Islet precursor cell (in vitro differentiated cells): ENCODE measurements at places on chromosomes 2 and 18.
A peak's percentile ranks its signal among the peaks of the same experiment; 100 is the strongest.

GRCh38 chr2:233081232-233081730 lies 21.1 kb downstream of the INPP5D start:
- peak; percentile 32 for DNase-seq

GRCh38 chr2:218387369-218388194 lies 5.5 kb downstream of the SLC11A1 start:
- DNase-seq, result peak; percentile 68

DNA sequence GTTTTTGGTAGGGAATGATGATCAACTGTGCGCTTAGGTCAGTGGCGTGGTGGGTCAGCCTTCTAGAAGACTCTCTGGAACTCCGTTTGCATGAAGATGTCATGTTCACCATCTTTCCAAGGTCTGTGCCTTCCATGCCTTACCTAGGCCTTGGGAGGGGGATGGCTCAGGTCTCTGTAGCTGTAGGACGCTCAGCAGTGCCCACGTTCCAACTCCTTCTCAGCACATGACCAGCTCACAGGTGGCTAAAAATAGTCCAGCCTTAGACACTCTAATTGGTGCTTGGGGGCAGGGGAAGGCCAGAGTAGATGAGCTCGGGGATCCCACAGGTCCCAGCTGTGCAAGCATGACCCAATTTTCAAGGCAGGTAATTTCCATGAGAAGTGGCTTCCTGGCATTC lies 42.3 kb upstream of the TEX51 start:
- DNase-seq, result peak; percentile 22

DNA sequence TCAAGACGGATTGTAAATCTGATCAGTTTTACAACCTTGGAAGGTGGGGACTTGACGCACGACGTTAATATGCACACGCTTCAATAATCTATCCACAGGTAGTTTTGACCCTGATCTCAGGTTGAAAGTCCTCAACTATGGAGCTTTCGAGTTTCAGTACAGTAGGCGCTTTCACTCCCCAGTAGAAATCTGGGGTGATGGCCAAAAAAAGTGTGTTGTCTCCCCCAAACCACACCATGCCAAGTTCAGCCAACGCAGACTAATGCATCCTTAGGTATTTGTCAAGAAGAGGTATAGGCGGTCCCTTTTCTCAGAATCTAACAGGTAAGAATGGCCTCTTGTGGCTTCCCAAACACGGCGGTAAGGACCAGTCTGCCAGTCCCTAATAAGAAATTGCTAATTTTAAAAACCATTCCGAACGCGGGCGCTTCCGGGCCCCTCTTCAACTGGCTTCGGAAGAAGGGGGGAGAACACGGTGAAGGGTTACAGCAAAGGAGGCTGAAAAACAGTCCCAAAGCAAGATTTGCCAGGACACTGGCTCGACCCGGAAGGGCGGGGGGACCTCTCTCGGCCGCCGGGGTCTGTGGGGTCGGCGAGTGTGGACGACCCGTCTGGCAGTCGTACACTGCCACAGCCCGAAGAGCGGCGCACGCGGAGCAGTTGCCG lies 659 bp downstream of the FAM210A start:
- no peak for DNase-seq

- peak; percentile 86 for DNase-seq
Measured at GRCh38 chr2:234771980-234772732, 179.7 kb upstream of the SH3BP4 start.

GRCh38 chr2:138060301-138060635 lies 96.0 kb downstream of the HNMT start:
- no peak for DNase-seq

- DNase-seq, result no peak
Measured at GRCh38 chr2:147389218-147389617, 455.6 kb upstream of the ACVR2A start.

DNA sequence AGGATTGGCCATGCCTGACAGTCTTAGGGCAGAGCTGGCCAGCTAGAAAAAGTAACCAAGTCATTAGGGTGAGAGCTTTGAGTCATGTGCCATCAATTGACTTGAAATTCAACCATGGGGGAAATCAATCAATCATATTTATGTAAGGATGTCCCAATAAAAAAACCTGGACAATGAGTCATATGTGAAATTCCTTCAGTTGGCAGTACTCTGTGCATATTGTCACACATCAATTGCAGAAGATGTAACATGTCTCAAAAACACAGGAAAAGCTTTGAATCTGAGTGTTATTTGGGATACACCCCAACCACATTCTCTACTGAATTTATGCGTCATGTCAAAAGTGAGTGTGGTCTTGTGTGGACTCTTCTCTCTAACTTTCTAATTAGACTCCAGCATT lies 1004.1 kb upstream of the NRXN1 start:
- no peak for DNase-seq

DNA sequence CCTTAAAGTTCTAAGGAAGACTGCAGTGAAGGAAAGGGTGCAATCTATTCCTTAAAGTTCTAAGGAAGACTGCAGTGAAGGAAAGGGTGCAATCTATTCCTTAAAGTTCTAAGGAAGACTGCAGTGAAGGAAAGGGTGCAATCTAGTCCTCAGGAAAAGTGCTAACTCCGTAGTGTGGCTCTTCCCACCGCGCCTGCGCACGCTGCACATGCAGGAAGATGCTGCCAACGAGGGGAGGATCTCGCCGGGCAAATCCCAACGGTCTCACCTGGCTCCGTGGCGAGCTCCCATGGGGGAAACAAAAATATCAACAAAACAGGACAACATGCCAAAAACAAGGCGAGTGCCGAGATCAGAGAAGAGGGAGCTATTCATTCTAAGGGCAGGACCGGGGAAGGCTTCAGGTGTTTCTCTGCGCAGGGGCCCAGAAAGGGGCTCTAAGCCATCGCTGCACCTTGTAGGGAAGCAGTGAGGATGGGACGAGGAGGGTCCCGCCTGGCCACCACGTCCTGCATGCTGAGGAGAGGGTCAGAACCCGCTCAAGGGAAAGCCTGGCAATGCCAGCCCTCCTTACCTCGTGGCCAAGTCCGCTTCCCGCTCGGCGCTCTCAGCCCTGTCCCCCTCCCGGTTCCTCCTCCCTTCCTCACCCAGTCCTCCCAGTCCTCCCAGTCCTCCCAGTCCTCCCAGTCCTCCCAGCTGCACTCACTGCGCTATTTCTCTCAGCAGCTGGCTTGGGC lies 24.5 kb downstream of the TIMM21 start:
- DNase-seq, result no peak

- DNase-seq, result peak; percentile 72
Measured at GRCh38 chr2:138336146-138336545, 165.4 kb upstream of the SPOPL start.

- DNase-seq, result no peak
Measured at GRCh38 chr2:191026377-191026776, 12.4 kb upstream of the STAT1 start.

DNA sequence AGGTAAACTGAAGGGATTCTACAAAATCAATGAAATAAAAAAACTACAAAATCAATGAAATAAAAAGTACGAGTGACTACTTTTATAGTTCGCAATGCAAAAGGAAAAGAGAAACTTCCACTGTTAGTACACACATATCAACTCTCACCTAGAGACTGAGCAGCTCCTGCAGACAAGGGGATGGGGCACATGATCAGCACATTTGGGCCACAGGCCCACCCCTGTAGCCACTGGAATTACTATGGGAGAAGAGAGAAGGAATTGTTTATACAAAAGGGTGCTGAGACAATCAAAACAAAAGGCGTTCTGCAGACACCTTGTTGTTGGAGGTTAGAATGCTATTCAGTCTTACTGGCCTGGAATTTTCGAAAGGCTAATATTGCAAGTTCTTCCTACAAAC lies 34.7 kb upstream of the CD226 start:
- no peak for DNase-seq

DNA sequence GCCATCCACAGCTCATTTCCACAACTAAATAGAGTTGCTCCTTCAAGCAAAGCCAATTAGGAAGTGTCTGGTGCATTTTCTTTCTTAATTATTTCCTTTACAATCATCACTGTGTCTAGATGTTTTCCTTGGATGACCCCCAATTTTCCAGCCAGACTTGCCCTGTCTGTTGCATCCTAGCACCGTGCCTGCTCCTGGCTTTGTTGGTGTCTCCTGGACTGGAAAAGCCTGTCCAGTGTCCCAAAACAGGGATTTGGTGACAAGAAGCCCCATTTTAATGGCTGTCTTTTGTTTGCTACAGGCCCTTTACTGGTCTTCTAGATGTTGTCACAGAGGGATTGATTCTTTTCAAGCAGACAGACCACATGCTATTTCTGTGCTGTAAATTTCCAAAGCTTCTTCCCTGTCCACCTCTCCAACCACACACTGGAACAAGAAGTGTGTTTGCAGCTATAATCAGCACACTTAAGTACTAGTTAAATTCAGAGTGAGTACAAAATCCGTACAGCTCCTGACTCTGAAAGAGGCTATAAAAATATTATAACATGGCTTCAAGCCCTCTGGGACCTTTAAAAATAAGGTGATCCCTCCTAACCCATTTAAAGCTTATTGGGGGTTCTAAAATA lies 38.4 kb downstream of the RNF144A start:
- DNase-seq, result peak; percentile 48

DNA sequence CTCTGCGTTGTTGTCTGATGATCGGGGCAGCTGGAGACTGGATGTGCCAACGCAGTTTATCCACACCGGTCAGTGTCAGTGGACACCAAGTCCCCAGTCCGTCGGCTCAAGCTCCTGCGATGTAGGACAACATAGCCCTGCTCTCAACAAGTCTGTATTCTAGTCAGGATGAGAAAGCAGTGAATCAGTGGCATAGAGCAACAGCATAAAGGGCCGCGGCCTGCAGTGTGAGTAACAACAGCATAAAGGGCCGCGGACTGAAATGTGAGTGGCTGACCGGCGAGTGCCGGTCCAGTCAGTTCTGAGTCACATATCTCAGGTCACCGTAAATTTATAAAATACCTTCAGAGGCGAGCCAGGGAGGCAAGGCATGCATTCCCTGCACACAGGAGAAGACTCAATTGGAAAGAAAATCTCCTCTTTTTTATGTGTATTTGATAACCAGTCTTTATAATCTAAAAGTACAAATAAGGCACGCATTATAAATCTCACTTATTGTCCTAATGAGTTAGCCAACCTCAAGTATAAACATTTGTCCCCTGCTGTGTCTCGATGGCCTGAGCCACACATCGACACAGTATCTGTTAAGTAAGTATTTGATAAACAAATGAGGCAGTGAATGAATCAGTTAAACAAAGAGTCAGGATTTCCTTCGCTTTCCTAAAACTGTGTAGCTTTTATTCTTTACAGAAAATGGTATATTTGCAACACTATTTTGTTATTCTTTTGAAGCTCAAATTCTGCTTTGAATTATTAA lies 33.8 kb upstream of the NFATC1 start:
- peak; percentile 52 for DNase-seq

DNA sequence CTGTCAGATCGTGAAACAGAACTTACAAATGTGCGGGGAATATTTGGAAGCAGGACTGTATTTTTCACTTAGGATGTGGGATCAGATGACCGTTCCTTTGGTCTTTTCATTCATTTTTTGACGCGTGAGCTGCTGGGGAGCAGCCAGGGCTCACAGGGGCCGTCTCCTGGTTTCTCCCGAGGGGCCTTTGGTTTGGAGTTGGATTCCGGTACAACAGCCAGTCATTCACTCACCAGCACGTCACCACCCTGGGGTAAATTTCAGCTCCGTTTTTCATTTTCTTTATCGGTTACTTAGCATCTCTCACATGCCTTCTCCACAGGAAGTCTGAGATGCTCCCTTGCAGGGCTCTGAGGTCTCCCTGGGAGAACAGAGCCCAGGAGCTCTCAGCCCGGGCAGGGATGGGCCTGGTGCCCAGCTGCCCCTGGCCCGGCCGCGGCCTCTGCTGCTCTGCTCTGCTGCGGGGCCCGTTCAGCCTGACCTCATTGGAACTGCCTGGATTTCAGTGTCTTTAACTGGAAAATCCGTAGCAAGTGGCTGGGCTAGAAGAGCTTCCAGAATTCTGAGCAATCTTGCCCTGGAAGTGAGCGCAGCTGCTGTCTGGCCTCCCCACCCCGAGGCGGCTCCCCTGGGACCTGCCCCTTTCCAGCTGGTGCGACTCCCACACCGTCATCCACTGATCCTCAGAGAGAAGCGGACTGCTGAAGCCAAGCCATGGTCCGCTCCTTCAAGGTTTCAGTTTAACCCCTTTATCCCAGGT lies 335.6 kb downstream of the EIPR1 start:
- peak; percentile 42 for DNase-seq

- no peak for DNase-seq
Measured at GRCh38 chr2:105797298-105797819, 52.6 kb downstream of the NCK2 start.

GRCh38 chr2:230225486-230225885 lies at the start of gene SP140:
Gene SP140, plus strand, starts transcription at chr2:230225736. Its CDS starts 109 bp downstream, at chr2:230225845.
- DNase-seq, result no peak

- peak; percentile 60 for DNase-seq
Measured at GRCh38 chr2:176159663-176160250, 2.6 kb downstream of the HOXD3 start.

DNA sequence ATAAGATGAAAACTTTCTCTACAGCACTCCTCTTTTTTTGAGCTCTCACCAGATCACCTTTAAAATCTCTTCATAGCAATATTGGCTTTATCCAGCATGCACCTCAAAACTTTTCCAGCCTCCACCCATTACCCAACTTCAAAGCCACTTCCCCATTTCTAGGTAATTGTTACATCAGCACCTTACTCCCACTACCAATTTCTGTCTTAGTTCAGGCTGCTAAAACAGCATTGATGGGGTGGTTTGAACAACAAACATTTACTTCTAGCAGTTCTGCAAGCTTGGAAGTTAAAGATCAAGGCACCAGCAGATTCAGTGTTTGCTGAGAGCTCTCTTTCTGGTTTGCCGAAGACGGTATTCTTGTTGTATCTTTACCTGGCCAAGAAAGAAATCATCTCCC lies 114.0 kb upstream of the SLC39A10 start:
- DNase-seq, result no peak

DNA sequence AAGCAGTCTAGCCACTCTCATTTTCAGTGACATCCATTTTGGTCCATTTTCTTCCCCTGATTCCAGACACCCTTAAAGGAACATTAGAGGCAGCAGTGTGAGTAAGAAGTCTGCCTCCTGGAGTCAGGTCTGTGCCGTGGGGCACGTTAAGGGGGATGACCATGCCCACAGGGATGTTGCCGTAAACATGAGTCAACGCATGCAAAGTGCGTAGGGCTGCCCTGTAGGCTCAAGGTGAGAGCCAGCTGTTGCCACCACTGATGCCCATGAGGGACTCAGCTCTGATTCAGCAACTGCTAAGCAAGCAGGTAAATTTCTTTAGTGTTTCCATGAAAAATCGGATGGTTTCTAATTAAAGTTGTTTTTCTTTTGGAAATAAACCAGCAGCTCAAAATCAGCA lies 61.4 kb upstream of the TFCP2L1 start:
- DNase-seq, result no peak

GRCh38 chr2:170409164-170409535 lies 231.2 kb downstream of the MYO3B start:
- DNase-seq, result peak; percentile 70

GRCh38 chr2:111667542-111668273 lies 216.3 kb downstream of the ANAPC1 start:
- peak; percentile 76 for DNase-seq

GRCh38 chr2:85987266-85988174 lies 98.7 kb upstream of the ST3GAL5 start:
- peak; percentile 23 for DNase-seq
